ENCODE measurements at places on chromosomes 12 and 14.

DNA sequence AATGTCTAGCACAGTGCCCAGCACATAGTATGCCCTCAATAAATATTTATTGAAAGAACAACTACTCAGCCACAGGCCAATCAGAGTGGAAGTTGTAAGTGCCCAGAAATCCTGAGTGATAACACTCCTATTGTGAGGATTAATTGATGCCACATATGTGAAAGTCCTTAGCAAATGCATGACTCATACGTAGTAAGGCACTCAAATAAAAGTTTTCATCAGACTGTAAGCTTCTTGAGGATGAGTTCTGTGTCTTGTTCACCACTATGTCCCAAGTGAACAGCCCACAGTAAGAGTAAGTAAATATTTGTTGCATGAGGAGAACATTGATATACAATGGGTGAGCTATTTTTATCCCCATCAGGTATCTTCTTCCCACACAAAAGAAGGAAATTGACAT is 24.7 kb upstream of the ANO6 start:
- DNase-seq: no peak

GRCh38 chr12:53200107-53200457 is 7.0 kb downstream of the ITGB7 start:
- DNase-seq: no peak

- DNase-seq: no peak
These were observed 22.5 kb upstream of the SLC6A12 start for GRCh38 chr12:236445-236844.

DNA sequence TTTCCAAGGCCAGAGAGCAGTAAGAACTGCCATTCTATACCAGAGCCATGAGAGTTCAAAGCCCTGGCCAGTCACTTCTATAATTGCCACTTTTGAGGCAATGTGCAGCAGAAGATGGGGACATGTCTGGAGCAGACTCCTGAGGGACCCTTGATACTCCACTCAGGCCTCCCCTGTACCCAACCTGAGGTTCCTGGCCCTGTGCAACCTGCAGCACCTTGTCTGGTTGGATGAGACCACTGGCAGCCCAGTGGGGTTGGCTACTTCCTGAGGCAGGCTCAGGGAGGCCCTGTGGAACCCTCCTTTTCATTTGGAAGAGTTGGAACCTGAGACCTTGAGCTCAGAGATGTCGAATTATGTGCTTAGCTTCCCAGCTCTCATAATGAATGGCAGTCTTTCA is 54.4 kb downstream of the GALNT16 start:
- DNase-seq: no peak

- DNase-seq: no peak
These were observed 3.3 kb downstream of the LRIG3 start for GRCh38 chr12:58916921-58917511.

DNA sequence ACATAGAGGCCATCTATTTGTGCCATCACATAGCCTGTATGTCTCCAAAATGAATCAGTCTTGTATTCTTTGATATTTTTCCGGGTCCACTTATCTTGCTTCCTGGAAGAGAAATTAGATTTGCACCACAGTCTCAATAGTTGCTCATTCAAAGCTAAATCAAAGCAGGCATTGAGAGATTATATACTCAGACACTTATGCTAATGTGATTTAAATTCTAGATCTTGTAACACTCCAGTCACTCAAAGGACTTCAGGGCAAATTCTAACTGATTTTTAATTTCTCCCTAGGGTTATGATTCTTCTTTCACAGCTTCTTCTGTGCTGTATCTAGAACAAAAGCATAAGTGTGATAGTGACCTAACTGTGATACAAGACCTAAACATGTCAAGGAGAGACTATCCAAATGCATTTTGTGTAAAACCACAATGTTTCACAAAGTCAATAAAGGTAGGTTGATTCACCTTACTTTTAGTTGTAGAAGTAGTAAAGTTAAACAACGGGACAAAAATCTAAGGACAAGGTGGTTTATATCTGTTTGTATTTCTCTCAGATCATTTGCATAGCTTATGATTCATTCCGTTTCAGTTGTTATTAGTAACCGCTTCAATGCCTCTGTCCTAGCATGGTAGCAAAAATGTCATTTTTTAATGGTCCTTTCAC is 26.8 kb downstream of the PLBD1 start:
- DNase-seq: no peak

- no peak for DNase-seq
These were observed 80.6 kb upstream of the TMEM233 start for GRCh38 chr12:119512772-119513497.

DNA sequence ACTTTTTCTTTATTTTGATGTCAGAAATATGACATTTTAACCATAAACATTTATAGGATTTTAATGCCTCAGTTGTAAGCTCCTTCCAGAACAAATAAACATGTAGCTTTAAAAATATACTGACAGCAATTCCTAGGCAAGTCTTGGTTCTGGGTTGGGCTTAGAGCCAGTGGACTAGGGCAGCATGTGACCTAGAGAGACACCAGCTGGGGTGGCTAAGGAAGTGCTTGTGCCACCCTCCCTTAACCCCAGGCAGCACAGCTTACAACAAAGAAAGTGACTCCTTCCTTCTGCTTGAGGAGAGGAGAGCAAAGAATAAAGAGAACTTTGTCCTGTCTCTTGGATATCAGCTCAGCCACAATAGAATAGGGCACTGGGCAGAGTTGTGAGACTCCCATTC is 61.6 kb upstream of the KTN1 start:
- no peak for DNase-seq

DNA sequence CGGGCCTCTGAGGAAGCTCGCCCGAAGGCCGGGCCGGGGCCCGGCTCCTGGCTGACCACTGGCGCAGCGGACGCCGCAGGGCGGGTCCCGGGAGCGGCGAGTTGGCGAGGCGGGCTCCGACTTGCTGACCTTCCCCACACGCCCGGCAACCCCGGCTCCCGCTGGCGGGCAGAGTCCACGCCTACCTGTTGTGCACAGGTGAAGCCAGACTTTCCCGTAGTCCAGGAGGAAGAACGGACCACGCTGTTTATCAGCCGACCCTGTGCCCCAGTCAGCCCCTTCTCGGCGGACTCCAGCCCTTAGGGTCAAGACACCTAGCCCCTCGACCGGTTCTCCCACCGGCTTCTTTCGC is 407 bp downstream of the HEATR5A start:
- peak; percentile 56 for DNase-seq

GRCh38 chr14:36498938-36499337 is 21.1 kb downstream of the NKX2-1 start:
- DNase-seq: no peak

DNA sequence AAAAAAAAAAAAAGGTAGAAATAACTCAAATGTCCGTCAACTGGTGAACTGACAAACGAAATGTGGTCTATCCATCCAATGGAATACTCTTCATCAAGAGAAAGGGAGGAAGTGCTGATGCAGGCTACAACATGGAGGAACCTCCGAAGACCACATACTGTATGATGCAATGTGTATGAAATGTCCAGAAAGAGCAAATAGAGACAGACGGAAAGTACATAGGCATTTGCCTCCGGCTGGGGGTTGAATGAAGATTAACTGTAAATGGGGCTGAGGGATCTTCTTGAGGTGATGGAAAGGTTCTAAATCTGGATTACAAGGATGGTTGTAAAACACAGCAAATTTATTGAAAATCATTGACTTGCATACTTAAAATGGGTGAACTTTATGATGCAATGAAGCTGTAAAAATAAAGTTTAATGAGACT is 35.4 kb downstream of the DLK1 start:
- DNase-seq: no peak

DNA sequence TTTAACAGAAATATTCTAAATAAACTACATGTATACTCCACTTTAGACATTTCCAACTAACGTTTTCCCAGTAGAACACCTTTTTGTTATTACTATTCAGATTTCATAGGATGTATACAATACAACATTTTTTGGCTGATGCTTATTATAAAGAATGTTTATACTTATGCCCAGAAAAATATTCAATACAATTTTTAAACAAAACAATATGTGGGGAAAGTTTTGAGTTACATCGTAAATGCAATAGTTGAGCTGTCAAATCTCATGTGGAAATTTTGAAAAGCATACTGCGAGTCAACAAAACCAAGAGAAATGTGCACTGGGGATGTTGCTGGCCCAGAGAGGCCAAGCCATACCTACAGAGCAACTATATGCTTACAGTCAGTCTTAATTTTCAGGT is 18.2 kb upstream of the MON2 start:
- DNase-seq: no peak

- DNase-seq: no peak
These were observed 18.0 kb upstream of the SLC38A4 start for GRCh38 chr12:46843811-46844210.

GRCh38 chr14:73764406-73765280 is 50.5 kb upstream of the PNMA1 start:
- no peak for DNase-seq

- peak; percentile 53 for DNase-seq
These were observed 14.7 kb downstream of the NKX2-1 start for GRCh38 chr14:36505181-36505815.

- no peak for DNase-seq
These were observed 24.6 kb upstream of the TRIM9 start for GRCh38 chr14:51119411-51120051.

DNA sequence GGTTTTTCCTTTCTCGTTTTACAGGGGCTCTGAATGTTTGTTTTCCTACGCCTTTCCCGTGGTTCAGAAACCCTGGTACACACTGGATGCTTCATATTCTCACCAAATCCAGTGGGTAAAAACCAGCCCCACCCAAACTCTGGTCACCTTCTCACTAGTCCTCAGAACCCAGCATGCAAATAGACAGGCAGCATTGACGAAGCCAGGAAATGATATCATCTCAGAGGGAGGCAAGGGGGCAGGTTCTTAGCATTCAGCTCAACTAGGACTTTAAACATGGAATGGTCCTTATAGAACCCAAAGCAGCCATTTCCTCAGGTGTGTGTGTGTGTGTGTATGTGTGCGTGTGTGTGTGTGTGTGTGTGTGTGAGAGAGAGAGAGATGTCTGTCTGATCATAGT is 142.0 kb downstream of the KCNK10 start:
- no peak for DNase-seq

All from NCI-H1105 treated with DMSO at 0.1 percent for 48 hours (cell line).